ENCODE measurements at places on chromosomes 7 and 10. TPM values are rescaled to one million over a fixed set of nuclear protein-coding genes. Genes with fewer than 3 reads are reported as not detected.

DNA sequence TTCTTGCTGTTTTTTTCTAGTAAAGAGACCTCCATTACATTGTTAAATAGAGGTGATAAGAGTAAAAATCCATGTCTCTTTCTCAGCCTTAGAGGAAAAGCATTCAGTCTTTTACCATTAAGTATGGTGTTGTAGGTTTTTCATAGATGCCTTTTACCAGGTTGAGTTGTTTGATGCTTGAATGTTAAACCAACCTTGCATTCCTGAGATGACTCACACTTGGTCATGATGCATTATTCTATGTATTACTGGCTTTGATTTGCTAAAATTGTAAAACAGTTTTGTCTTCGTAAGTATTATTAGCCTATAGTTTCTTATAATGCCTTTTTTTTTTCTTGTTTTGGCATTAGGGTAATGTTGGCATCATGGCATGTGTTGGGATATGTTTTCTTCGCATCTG lies 90.0 kb downstream of the ANKRD61 start:
- DNase-seq, result no peak

WBP1L gene
- 44.3 TPM for polyA plus RNA-seq

BTBD16 gene
- 1.6 TPM for polyA plus RNA-seq

GRCh38 chr10:13001887-13002212 lies 337 bp upstream of the CCDC3 start:
- DNase-seq, result no peak

SLC26A5 gene
- not detected for polyA plus RNA-seq

- no peak for DNase-seq
These were observed 32.9 kb downstream of the RNF32 start for GRCh38 chr7:156673454-156673853.

CYP2E1 gene
- polyA plus RNA-seq, result 0.69 TPM

Measured in right renal cortex interstitium (tissue), 3 donors.